ENCODE measurements at places on chromosomes 4 and X.

- no peak for DNase-seq
Measured at GRCh38 chr4:159021597-159022385, 81.1 kb upstream of the RAPGEF2 start.

GRCh38 chr4:151000747-151001429 lies 14.2 kb downstream of the LRBA start:
- no peak for DNase-seq

- no peak for DNase-seq
Measured at GRCh38 chr4:165368114-165368513, 10.7 kb upstream of the CPE start.

GRCh38 chr4:66212489-66212888 lies 542.2 kb upstream of the EPHA5 start:
- no peak for DNase-seq

DNA sequence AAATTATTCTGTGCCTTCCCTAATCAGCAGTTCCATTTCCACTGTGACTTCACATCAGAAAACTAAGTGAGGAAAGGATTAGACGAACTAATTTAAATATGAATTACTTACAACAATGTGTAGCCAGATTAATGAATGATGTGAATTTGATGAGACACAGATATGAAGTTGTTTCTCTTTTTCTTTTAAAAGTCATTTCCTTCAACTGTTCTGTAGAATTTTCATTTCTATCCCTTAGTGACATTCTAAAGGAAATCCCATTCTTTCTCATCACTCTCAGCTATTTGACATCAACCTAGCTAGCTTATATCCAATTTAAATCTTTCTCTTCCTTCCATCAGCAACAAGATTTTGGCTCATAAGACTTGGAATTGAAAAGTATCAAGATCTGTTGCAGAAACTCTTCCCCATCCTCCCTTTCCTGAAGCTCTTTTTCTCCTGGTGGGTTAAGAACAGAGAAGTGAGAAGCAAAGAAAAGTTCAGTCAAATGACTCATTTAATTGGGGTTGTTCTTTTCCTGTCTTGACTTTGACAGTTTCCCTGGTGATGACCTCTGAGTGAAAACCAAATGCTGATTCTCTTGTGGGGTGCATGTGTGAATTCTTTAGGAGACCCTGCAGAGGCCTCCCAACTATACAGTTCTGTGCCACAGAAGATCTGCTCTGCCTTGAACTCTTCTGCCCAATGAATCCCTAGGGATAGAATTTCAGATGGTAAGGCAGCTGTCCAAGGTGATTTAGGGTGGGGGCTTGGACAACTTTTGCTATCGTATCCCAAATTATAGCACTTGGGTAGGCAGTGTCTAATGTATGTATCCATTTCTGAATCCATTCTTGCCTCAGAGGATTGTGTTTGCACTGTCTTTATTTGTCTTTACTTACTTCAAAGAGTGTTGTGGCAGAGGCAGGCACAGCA lies 232.5 kb upstream of the GPRIN3 start:
- DNase-seq = no peak

- DNase-seq = no peak
Measured at GRCh38 chr4:81060587-81061343, 30.3 kb downstream of the BMP3 start.

- DNase-seq = no peak
Measured at GRCh38 chrX:13898083-13898482, 81.2 kb upstream of the GPM6B start.

GRCh38 chr4:41142376-41143310 lies 71.7 kb downstream of the APBB2 start:
- peak; percentile 80 for DNase-seq

DNA sequence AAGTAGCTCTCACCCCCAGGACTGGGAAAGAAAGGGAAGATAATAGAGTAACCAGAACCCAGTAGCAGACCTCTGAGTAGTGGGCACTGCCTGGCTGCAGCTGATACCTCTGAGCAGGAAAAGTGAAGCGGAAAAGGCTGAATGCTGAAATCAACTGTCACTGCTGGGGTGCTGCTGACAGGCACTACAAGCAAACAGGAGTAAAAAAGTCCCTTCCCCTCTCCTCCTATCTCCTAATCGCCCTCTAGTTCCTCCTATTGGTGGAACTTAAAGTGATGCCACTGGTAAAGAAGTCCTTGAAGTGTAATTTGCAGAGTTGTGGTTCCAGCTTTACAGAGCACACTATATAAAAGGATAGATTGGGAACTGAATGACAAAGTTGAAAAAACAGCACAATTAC lies 32.8 kb upstream of the GLRB start:
- peak; percentile 47 for DNase-seq

- no peak for DNase-seq
Measured at GRCh38 chr4:173434231-173434630, 35.3 kb upstream of the SCRG1 start.

DNA sequence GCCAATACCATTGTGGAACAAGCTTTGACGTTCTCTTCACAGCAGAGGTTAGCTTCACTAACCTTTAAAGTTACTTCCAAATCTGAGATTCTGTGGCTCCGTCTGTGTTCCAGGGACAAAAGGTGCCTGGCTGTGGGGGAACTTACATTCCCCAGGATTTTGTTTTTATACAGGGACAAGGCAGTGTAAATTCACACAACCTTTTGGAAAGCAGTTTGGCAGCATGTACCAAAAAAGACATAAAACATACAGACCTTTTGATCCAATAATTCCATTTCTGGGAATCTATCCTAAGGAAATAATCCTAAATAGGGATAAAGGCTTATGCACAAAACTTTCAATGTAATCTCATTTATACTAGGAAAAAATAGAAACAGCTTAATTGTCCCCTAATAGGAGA lies 8.9 kb upstream of the C1QTNF7 start:
- no peak for DNase-seq

DNA sequence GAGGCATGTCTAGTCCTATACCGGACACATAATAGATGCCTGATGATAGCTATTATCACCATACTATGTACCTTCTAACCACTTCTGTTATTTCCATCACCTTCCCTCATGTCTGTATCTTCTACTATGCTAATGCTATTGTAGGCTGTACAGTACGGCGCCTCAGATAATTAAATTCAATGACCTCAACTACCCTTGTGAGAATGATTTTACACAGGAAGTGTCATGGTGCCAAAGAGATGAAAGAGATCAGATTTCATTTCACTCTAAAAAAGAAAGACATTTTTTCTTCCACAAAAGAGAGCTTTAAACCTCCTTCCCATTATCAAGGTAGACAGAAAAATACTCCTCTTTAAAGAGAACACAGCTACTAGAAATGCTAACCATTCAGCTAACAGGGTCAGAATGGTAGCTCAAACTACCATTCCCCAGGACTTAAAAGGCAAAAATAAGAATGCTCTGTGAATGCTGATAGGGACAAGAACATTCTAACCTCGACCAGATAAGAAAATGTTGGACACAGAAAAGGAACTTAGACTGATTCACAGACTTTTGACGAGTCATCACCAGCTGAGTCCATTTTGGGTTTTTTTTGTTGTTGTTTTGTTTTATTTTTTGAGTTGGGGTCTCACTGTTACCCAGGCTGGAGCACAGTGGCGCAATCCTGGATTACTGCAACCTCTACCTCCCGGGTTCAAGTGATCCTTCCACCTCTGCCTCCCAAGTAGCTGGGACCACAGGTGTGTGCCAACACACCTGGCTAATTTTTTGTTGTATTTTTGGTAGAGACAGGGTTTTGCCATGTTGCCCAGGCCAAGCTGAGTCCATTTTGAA lies 99.2 kb upstream of the RAPGEF2 start:
- peak; percentile 62 for DNase-seq

GRCh38 chr4:17647927-17648326 lies 33.5 kb downstream of the MED28 start:
- no peak for DNase-seq

DNA sequence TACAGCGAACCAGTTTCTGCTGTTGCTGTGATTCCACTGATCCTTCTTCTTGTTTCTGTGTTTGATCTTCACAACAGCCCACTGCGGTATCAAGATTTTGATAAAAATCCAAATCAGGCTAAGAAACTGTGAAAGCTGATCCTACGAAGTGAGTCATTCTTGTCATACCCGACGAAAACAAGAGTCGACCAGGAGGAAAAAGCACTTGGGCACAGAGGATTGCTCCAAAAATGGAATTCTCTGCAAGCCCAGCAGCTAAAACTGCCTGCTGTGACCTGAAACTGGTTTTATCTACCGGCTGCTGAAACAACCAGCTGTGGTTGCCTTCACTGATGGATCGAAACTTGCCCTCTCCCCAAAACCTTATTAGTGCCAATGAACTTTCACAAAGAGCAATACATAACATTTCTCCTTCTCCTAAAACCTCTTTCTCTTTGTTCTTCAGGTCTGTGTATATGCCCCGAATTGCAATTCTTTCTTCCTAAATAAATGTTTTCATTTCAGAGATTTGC lies 607.0 kb upstream of the PRKX start:
- no peak for DNase-seq

GRCh38 chrX:14825851-14826250 lies 47.0 kb downstream of the FANCB start:
- no peak for DNase-seq

GRCh38 chrX:40314070-40314469 lies 216.3 kb upstream of the BCOR start:
- DNase-seq = no peak

- DNase-seq = no peak
Measured at GRCh38 chrX:39442332-39442731, 641.1 kb downstream of the MID1IP1 start.

GRCh38 chr4:133624744-133625143 lies 475.6 kb downstream of the PCDH10 start:
- no peak for DNase-seq

- DNase-seq = no peak
Measured at GRCh38 chr4:81622028-81622427, 150.3 kb upstream of the RASGEF1B start.

- DNase-seq = no peak
Measured at GRCh38 chr4:3226467-3226866, 22.5 kb upstream of the MSANTD1 start.

GRCh38 chrX:150873616-150874015 lies 24.9 kb downstream of the CD99L2 start:
- DNase-seq = peak; percentile 39

DNA sequence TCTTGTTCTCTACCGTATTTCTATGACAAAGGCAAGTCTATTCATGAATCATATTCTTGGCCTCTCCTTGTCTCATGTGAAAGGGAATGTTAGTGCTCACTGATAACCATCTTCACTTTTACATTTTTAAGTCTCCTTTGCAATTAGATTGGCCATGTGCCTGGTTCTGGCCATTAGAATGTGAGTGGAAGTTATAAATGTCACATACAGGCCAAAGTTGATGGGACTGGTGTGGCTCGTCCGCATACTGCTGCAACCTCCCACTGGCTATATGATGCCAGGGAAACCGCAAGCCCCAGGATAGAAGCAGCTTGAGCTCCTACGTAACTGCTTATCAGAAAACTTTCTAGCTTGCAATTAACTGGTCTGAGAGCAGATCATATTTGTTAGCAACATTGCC lies 86.1 kb downstream of the MAGEC1 start:
- peak; percentile 44 for DNase-seq

- no peak for DNase-seq
Measured at GRCh38 chr4:48138936-48139335, 4.9 kb upstream of the TXK start.

DNA sequence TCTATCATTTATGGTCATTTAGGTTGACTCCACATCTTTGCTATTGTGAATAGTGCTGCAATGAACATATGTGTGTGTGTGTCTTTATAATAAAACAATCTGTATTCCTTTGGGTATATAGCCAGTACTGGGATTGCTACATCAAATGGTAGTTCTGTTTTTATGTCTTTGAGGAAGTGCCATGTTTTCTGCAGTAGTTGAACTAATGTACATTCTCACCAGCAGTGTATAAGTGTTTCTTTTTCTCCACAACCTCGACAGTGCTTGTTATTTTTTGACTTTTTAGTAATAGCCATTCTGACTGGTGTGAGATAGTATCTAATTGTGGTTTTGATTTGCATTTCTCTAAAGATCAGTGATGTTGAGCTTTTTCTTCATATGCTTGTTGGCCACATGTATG lies 80.5 kb downstream of the ARHGAP6 start:
- no peak for DNase-seq

- no peak for DNase-seq
Measured at GRCh38 chr4:163462556-163462955, 11.0 kb downstream of the TKTL2 start.

DNA sequence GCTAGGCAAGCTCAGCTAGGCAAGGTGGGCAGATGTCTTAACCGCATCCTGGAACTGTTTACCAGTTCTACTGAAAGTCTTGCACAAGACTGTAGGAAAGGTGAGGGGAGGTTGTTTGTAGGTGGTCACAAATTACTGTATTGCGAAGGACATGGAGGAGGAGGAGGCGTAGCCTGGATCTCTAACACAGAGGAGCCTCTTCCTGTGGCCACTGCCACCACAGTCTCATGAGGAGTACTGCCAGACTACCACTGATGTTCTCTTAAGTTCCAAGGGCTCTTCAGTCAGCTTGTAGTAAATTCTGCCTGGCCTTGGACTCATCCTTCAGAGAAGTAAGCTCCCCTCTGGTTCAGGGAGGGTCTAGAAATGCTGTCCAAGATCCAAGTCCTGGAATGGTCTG lies 258.6 kb downstream of the FAT4 start:
- no peak for DNase-seq
